ENCODE measurements at places on chromosomes 6 and 20.
A peak's percentile ranks its signal among the peaks of the same experiment; 100 is the strongest.

- peak; percentile 24 for DNase-seq
Observed at GRCh38 chr20:1171461-1172093, 13.2 kb downstream of the TMEM74B start.

DNA sequence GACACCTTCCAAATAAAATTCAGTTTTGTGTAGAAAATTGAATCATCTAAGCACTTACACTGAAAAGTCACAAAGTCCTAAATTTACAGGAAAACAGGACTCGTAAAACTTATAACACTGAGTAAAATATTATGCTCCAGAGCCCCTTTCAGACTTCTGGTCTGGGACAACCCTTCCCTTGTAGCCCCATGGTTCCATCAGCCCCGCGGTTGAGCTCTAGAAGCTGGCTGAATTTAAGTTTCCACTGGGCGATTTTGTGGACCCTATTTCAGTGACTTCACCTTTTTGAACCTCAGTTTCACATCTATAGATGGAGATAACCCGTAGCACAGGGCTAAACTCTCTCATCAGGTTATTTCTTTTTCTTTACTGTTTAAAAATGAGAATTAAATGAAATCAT lies 117.7 kb upstream of the BACH2 start:
- DNase-seq = no peak

GRCh38 chr6:137510923-137511322 lies 16.7 kb upstream of the OLIG3 start:
- no peak for DNase-seq

DNA sequence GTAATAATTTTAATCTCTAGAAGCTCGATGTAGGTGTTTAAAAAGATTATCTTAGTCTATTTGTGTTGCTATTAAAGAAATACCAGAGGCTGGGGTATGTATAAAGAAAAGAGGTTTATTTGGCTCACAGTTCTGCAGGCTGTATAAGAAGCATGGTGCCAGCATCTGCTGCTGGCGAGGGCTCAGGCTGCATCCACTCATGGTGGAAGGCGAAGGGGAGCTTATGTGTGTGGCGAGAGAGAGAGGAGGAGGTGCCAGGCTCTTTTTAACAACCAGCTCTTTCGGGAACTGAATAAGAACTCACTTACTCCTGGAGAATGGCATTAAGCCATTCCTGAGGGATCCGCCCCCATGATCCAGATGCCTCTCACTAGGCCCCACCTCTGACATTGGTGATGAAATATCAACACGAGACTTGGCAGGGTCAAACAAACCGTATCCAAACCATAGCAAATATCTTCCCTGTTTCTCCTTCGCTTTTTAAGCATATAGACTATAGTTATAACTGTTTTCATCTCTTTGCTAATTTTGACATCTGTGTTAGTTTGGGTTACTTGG lies 24.5 kb downstream of the CHMP4B start:
- no peak for DNase-seq

GRCh38 chr20:17634661-17635331 lies 47.2 kb downstream of the RRBP1 start:
- DNase-seq = no peak

DNA sequence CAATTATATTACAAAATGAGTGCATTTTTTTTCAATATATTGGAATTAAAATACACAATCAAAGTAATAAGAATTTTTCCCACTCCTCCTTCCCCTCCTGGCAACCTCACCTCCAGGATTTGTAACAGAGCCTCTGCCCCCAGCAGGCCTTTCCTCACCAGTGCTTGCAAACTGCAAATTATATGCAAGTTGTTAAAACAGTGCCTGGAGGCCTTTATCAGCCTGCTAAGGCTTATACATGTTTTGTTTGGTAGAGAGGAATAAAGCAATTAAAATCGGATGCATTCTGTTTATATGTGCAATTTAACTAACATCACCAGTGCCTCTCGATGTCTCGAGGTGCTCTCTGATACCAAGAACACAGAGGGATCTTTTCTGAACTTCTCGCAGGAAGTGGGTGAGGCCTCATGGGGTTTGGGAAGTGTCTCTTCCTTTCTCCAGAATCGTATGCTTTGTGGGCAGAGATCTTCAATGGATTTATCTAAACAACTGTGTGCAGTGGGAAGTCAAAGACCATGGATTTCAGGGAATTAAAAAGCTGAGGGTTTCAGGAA lies 186.8 kb downstream of the CDH26 start:
- DNase-seq = no peak

Data from kidney capillary endothelial cell (primary cell).